Spleen (tissue), 13 donors: ENCODE measurements at places on chromosomes 2 and 18. TPM values are rescaled to one million over a fixed set of nuclear protein-coding genes. Genes with fewer than 3 reads are reported as not detected.

The RGPD4 gene
- total RNA-seq = not detected

The MPP4 gene
- total RNA-seq = 1.5 TPM

The NDUFAF7 gene
- total RNA-seq = 27.2 TPM

The TMEM247 gene
- total RNA-seq = not detected

The ARMC9 gene
- total RNA-seq = 2.9 TPM

The LBX2 gene
- total RNA-seq = 0.89 TPM

The DOK6 gene
- total RNA-seq = 0.89 TPM

The REG3A gene
- not detected for total RNA-seq

DNA sequence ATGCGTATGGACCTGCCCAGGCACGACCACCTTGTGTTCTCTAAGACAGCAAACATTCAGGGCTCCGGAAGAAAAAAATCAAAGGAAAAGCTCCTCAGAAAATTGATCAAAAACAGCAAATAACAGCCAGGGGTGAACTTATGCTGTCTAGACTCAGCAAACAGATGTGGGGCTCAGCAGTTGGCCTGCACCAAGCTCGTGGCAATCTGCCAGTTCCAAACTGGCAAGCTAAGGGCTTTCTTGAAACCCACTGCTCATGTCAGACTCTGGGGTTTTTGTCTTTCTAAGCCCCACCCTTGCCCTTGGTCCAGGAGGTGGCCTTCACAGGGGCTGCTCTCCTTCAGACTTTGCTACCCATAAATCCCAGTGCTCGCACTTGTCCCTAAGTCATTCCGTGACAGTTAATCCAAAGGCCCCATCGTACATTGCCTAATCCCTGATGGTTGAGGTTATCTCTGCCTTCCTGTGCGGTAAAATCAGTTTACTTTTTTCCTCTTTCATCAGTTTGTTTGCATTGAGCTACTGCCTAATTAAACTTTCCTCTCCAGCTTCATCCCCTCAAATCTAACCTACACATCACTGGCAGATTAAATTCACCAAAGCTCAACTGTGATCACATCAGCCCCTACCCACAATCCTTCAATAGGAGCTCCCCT lies 408.0 kb downstream of the LRATD1 start:
- no peak for DNase-seq

GRCh38 chr2:201715459-201715858 lies 17.0 kb upstream of the MPP4 start:
- DNase-seq = no peak

DNA sequence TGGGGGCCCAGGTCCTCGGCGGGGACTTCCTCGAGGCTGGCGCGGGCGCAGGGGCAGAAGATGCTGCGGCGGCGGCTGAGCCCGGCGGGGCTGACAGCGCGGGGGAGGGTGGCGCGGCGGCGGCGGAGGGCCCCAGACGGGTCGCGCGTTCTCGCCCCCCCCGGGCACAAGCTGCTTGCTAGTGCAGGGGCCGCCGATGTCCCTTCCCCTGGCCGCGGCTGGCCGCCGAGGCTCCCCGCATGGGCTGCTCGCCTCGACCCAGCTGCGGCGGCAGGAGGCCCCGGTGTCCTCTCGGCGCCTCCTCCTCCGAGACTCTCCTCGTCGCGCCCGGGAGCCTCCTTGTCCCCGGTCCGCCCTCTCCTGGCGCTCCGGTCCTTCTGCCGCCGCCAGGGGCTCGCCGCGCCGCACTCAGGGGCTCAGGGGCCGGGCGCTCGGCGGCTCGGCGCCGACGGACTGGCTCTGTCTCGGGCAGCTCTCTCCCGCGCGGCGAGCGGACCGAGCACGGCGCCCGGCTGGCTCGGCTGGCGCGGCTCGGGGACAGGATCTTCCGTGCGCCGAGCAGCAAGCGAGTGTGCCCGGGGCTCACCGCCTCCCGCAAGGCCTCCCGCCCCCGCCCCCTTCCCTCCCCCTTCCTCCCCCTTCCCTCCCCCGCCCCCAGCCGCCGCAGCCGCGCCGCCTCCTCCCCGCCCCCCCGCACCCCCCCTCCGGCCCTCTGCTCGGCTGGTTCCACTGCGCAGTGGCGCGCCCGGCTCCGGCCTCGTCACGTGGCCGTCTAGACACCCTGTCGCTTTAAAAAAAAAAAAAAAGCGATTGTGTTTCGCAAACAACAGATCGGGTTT lies 902 bp upstream of the SMAD7 start:
- DNase-seq = peak; percentile 95

DNA sequence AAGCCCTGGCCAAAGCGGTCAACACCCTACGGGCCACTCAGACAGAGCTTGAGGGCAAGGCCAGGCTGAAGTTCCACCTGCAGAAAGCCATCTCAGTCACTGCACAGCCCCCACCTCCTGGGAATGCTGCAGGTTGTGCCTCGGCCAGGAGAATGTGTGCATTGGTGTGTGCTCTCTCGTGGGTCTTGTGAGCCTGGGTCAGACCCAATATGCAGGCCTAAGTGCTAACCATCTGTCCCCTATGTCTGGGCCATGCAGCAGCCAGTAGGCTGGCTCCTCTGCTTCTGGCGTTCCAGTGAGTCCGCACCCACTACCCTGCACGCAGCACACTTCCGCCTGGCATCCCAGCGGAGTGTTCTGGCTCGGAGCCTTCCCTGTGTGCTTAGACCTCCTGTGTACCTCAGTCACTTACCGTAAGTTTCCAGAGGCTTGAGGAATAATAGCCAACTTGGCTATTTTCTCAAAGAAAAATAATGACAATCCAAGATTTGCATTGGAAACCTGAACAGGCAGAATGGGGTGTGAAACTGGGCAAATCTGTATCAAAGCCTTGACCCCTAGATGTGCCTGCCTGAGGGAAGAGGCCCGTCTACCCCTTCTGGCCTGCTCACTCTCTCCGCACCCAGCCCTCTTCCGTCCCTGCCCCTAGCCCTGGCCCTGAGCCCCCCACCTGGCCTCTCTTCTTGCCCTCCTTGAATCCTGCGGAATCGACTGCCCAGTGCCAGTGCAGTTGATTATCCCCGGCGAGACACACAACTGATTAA lies 7.2 kb downstream of the SIX3 start:
- peak; percentile 62 for DNase-seq

GRCh38 chr2:222904557-222905258 lies 43.9 kb downstream of the ACSL3 start:
- DNase-seq = no peak

DNA sequence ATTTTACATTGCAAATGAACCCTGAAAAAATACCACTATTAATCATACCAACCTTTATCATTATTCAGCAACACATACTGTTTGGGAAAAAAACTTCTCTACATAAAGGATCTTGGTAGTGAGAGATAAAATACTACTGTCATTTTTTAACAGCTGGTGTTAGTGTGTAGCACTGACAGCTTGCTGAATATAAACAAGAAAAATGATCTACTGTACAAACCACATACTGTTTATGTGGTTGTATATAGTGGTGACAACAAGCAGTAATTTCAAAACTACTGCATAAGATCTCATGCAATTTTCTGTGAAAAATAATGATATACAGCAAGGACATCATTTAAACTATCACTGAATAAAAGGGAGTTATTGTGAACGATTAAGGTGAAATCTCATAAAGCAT lies 601.2 kb downstream of the LRP1B start:
- DNase-seq = no peak

- DNase-seq = no peak
These were observed 121.1 kb downstream of the SETBP1 start for GRCh38 chr18:44801781-44802180.

GRCh38 chr2:119068154-119068725 lies 90.3 kb downstream of the C1QL2 start:
- no peak for DNase-seq

DNA sequence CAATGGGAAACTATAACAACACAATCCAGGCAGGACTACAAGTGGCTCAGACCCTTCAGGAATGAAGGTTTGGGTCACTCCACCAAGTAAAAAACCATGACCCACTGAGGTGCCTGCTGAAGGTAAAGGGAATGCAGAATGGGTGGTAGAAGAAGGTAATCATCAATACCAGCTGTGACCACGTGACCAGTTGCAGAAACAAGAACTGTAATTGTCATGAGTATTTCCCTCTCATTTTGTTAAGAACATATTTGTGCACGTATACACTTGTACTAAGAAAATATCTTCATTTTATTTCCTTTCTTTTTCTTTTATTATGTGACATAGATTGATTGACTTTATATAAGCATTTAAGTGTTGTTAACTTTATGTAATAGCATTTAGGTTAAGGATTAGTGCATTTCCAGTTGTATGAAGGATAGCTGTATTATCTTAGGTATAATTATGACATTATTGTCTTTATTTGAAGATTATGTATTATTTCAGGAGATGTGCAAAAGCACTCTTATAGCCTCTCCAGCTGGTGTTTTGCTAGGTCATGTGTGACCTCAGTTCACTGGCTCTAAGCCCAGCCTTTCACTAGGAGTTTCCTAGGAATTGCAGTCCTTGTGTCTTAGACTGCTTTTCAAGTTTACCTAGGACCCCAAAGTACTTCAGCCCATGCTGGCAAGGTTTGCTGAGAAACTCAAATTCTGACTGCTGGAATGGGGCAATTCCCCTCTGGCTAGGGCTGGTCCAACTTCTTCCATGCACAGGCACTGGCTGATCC lies 125.7 kb upstream of the DPP10 start:
- DNase-seq = no peak

GRCh38 chr18:11154368-11154989 lies 5.1 kb upstream of the PIEZO2 start:
- no peak for DNase-seq

DNA sequence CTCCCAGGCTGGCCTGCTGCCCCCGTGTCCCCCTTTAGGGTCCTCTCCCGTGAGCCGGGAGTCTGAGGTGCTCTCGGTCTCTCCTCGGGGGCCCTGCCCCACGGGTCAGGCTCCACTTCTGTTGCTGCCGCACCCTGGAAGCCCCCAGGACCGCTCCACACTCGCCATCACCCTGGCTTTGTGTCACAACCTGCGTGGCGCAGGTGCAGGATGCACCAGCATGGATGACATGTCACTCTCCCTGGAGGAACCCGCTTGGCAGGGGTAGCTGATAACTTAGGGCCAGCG lies 10.8 kb upstream of the ARHGEF4 start:
- DNase-seq = peak; percentile 61

GRCh38 chr2:441258-442022 lies 153.5 kb upstream of the ALKAL2 start:
- DNase-seq = no peak

- no peak for DNase-seq
These were observed 41.5 kb downstream of the MOGAT1 start for GRCh38 chr2:222713002-222713401.

DNA sequence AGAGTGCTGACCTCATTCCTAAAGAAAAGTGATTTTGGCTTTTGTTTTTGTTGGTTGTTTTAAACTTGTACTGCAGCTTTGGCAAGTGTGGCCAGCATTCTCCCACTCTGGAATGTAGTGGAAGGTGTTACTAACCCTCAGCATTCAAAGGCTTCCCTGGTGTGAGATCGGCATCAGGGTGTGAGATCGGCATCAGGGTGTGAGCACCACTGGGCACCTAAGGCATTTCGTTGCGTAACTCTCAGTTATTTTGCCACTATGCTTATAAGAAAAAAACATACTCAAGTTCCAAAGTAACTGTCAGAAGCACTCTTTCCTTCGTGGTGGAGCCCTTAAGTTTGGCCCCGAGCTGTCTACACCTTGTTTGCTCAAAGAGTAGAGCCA lies 1.7 kb downstream of the CYBRD1 start:
- DNase-seq = no peak

- no peak for DNase-seq
These were observed 19.2 kb upstream of the ASB1 start for GRCh38 chr2:238407566-238407965.

- DNase-seq = peak; percentile 23
These were observed 37.1 kb downstream of the SH2D6 start for GRCh38 chr2:85455552-85456090.

- DNase-seq = no peak
These were observed 69.9 kb downstream of the COA5 start for GRCh38 chr2:98538280-98539041.

- DNase-seq = no peak
These were observed 87.1 kb upstream of the MCFD2 start for GRCh38 chr2:47002480-47003381.

DNA sequence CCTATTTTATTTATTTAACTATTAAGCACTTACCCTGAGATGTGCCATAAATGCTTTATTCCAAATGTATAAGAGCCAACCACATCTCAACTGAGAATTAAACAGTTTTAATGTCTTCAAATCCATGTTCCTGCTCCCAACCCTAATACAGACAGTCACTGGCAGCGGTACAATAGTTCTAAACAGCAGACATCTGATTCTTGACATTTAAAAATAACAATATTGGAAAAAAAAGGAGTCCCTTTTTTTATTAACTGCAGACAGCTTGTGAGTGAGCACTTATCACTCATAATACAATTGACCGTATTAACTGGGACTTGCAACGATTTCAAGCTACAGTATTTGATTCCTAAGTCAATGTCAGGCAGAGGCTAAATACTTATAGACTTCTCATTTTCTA lies 424.6 kb downstream of the TGIF1 start:
- DNase-seq = no peak

DNA sequence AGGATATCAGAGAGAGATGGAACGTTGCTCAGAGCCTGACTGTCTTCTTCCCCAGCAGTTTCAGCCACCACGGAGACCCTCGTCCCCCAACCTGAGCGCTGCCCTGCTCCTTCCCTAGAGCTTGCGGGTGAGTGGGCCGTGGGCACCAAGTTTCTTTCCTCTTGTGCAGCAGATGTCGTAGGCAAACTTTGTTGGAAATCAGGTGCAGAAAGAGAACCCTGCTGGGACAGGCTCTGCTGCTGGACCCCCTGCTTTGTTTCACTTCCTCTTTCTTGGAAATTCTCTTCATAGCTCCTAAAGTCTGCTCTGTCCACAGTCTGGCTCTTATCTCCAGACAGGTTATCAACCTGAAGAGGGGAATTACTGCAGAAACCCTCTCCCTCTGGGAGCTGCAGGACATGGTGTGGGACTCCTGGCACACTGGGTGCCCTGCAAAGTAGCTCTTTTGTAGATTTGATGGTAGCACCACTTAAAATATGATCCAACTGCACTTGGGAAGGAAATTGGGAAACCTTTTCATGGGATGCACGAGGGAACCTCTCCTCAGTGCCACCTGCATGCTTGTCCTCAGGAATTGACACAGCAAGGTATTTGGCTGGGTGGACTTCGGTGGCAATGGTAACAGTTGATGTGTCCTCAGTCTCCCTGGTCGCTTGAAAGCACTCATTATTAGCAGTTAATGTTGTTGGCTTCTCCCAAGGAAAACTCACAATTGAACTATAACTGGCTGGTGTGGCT lies 92.2 kb downstream of the ALPK2 start:
- DNase-seq = no peak

DNA sequence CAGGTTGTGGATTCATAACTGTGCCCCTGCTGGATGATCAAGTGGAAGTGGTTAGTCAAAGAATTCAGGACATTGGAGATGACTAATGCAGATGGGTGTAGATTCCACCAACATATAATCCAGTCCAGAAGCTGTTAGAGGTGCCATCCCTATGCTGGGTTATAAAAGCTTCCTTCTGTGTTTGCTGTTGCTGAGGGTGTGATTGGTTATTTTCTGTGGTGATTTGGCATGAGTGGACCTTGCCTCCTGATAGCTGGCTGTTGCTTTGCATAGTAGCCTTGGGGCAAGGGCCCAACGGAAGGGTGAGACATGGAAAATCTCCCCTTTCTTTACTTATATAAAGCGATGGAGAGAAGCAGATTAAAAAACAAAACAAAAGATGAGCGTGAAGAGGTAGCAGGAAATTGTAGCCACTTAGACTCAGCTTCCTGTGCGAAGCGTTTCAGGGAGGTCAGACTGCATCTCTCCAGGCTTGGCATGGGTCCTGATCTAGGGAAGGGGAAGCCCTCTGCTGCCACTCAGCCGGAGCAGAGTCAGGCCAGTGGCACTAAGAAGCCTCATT lies 190.4 kb downstream of the FMNL2 start:
- DNase-seq = no peak
